ENCODE measurements at places on chromosomes 12 and 14. TPM values are rescaled to one million over a fixed set of nuclear protein-coding genes. Genes with fewer than 3 reads are reported as not detected.

Gene TAS2R10
- not detected for total RNA-seq

DNA sequence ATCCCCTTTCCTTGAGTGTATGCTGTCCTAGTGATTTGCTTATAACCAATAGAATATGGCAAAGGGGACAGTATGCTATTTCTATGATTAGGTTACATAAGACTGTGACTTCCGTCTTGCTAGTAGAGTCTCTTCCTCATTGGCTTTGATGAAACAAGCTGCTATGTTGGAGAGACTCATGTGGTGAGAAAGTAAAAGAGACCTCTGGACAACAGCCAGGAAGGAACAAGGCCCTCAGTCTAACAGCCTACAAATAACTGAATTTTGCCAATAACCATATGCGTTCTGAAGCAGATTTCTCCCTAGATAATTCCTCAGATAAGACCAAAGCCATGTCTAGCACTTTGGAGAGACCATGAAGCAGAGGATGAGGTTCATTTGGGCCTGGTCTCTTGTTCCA is 134.5 kb upstream of the NAV3 start:
- H3K27ac ChIP-seq = no peak overlapping the region
- no peak overlapping the region for H3K4me3 ChIP-seq
- no peaks in the 10 kb centered on the region for H3K4me1 ChIP-seq
- no peaks in the 10 kb centered on the region for H3K36me3 ChIP-seq
- H3K27me3 ChIP-seq = no peaks in the 10 kb centered on the region

GRCh38 chr12:18217966-18218365 is 43.4 kb upstream of the PIK3C2G start:
- H3K4me3 ChIP-seq = no peak overlapping the region
- H3K4me1 ChIP-seq = no peaks in the 10 kb centered on the region
- peaks cover 2% of the 10 kb centered on the region for H3K27me3 ChIP-seq
- no peaks in the 10 kb centered on the region for H3K36me3 ChIP-seq
- no peak for DNase-seq

GRCh38 chr12:53985994-53986685 is 1.2 kb downstream of the HOXC10 start:
- no peaks in the 10 kb centered on the region for H3K36me3 ChIP-seq
- H3K4me1 ChIP-seq = peaks cover 21% of the 10 kb centered on the region
- no peak for DNase-seq
- no peak overlapping the region for H3K4me3 ChIP-seq
- H3K27me3 ChIP-seq = peaks cover 90% of the 10 kb centered on the region

DNA sequence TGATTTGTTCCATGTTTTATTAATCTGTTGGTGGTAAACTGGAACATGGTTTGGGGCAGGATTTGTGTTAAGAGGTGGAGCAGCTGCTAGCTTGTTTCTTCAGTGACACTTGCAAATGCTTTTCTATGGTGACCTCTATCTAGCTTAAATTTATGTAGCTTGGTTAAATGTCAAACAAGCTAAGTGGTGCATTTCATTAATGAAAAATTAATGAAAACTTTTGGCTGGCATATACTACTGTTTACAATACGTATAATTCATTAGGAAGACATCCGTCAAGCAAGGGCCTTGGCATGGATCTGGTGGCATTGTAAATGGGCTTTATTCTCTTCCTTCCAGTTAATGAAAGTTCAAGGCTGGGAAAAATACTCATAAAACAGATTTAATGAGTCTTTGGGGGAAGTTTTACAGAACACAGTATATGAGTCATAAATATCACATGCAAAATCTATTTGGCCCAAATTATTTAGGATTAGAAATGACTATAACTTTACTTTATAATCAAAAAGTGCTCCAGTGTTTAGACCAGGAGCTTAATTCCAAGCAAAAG is 807.7 kb upstream of the SEL1L start:
- DNase-seq = no peak
- no peaks in the 10 kb centered on the region for H3K27me3 ChIP-seq

All from activated T-helper 2 cell treated with anti-CD3 and anti-CD28 coated beads, Interferon-gamma antibody, Interleukin-2, Interleukin-4, amounts not matched to agents 10 μg/mL and 5 μg/mL and 100 μg/mL, durations not matched to agents 14 hours and 24 hours and 36 hours (primary cell).